Stimulated activated CD8-positive, alpha-beta memory T cell treated with anti-CD3 and anti-CD28 coated beads, Interleukin-15, amount 100 ng/mL, for 4 hours (primary cell): ENCODE measurements at places on chromosomes 5 and 9.

DNA sequence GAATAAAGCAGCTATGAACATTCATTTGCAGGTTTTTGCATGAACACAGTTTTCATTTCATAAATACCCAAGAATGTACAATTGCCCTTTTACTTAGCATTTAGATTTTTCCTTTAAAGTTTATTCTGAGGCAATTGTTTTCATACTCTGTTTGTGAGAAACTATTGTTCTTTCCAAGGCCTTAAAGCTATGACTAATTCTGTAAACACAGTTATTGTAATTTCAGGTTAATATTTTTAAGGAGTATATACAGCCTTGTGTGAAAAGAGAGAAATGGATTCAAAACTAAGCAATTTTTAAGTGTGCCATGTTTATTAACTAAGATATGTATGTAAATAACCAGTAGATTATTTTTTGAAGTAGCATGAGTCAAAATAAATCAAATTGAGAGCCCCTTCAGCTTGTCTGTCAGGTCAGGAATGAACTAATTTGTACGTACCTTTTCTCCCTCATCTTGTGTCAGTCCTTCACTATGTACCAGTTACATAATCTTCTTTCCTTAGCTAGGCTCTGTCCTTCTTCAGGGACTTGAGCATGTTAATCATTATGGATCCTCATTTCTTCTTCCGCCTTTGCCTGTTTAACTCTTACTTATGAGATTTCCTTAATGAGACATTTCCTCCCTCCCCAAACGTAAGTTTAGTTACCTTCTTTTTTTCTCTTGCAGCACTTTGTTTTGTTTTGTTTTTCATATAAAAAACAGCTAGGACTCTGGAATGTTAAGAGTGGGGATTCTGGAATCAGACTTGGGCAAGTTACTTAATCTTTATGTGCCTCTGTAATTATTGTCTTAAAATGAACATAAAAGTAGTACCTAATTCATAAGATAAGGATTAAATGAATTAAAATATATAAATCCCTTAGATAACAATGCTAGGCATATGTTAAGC is 63.6 kb downstream of the NIPBL start:
- DNase-seq, result no peak

DNA sequence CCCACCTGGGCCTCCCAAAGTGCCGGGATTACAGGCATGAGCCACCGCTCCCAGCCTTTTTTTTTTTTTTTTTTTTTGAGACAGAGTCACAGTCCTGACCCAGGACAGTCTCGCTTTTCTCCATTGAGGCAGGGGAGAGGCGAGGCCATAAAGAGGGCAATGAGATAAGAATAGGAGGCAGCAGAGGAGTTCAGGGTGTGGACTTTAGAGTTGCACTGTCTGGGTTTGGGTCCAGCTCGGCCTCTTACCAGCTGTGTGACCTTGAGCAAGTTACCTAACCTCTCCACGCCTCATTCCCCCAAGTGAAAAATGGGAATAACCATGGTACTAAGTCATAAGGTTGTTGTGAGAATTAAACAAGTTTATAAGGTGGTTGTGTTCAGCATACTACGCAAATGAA is 24.6 kb upstream of the ANKH start:
- no peak for DNase-seq

- no peak for DNase-seq
Measured at GRCh38 chr9:129595903-129596540, 24.9 kb downstream of the C9orf50 start.

GRCh38 chr5:40871177-40871576 is 30.0 kb downstream of the CARD6 start:
- no peak for DNase-seq

- DNase-seq, result no peak
Measured at GRCh38 chr5:155004138-155004744, 9.3 kb upstream of the KIF4B start.

DNA sequence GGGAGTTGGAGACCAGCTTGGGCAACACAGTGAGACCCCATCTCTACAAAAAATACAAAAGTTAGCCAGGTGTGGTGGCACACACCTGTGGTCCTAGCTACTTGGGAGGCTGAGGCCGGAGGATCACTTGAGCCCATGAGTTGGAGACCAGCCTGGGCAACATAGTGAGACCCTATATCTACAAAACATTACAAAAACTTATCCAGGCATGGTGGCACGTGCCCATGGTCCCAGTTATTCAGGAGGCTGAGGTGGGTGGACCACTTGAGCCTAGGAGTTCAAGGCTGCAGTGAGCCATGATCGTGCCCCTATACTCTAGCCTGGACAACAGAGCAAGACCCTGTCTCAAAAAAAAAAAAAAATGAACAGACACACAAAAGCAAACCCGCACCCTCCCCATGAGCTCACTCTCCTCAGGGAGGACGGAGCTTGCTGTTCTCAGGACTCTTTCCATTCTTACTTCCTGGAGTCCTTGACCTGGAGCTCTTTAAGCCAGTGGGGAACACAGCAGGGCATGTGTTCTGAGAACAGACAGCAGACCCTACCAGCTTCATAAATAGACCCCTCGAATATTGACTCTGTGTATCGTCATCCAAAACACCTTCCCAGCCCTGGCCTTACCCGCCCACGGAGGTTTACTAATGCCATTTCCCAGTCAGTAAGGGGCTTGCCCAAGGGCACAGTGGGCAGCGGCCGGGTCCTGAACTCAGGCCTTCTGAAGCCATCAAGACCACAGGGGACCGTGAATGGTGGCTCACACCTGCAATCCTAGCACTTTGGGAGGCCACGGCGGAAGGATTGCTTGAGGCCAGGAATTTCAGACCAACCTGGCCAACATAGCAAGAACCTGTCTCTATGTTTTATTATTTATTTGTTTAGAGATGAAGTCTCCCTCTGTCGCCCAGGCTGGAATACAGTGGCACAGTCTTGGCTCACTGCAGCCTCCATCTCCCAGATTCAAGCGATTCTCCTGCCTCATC is 11.1 kb downstream of the PTGES2 start:
- no peak for DNase-seq

GRCh38 chr5:95304711-95305110 is 19.8 kb upstream of the MCTP1 start:
- DNase-seq, result no peak

GRCh38 chr9:23563517-23563916 is 262.5 kb downstream of the ELAVL2 start:
- DNase-seq, result no peak

DNA sequence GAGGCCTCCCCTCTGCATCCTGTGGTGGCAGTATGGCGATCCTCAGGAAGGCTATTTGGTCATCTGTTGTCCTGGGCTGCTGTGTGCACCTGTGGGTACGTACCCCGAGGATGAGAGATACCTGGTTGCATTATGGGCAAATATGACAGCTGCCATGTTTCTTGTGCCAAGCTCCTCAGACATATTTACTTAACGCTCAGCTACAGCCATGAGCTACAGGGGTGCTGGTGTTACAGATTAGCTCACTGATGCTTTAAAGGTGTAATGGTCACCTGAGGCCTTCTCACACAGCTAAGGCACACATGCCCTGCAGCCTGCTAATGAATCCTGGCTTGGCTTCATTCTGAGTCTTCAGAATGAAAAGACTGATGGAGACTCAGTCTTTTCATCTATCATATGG is 12.0 kb downstream of the NDST1 start:
- no peak for DNase-seq

- no peak for DNase-seq
Measured at GRCh38 chr9:100020121-100020795, 78.5 kb downstream of the ERP44 start.

GRCh38 chr5:168746893-168747640 is 167.9 kb upstream of the PANK3 start:
- DNase-seq, result no peak

- no peak for DNase-seq
Measured at GRCh38 chr9:26551451-26551850, 341.2 kb downstream of the CAAP1 start.

DNA sequence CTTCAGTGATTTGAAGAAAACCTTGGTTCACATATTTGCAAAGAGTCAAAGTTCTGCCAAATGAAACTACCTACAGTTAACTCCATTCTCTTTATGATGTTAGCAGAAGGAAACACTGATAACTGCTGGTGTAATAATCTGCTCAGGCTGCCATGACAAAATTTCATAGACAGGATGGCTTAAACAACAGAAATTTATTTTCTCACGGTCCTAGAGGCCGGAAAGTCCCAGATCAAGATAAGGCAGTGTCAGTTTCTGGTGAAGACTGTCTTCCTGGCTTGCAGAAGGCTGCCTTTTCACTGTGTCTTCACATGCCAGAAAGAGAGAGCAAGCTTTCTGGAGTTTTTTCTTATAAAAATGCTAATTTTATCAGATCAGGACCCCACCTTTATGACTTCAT is 102.4 kb upstream of the PARP8 start:
- no peak for DNase-seq

DNA sequence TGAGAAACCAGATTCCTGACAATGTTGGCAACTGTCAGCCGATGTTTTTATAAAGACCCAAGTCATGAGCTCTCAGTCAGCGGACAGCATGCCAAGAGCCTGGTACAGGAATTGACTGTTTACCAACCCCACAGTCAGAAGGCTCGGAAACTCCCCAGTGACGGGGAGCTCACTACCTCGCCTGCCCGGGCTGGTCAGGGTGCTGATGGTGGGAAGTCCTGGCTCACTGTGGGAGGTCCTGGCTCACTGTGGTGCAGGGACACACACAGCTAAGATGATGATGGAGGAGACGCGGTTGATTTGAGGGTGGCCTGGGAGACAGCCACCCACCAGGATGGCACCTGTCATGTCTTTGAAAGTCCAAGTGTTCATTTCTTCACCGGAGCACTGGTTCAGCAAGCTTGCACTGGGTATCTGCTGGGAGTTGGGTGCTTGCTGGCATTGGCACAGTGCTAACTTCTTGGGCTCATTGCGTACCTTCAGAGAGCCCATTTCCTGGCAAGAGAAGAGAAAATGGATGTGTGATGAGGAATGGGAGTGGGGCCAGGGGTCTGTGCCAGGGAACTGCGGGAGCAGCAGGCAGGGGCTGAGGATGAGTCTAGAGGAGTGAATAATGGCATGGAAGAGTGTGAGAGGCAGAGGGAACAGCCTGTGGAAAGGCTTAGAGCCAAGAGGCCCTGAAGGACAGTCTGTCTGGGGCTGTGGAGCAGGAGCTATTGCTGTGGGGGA is 15.3 kb downstream of the ASS1 start:
- no peak for DNase-seq

DNA sequence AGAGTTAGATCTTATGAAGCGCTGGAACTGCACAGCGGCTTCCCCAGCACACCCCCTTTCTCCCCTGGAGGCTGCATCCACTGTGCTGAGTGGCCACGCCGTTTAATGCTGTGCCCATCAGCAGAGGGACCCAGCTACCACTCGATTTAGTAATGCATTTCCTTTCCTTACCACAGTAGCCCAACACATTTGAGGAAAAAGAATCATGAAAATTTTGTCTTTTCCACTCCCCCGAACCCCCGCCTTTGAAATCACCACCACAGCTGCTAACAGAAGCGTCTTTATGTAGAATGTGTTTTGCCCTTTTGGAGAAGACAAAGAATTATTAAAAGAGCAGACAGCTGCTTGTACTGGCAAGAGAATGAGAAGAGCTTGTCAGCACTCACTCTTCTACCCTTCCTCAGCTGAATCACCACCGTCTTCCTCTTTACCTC is 73.2 kb downstream of the ACER2 start:
- DNase-seq, result no peak

- no peak for DNase-seq
Measured at GRCh38 chr5:10291692-10292339, 15.9 kb downstream of the CMBL start.

DNA sequence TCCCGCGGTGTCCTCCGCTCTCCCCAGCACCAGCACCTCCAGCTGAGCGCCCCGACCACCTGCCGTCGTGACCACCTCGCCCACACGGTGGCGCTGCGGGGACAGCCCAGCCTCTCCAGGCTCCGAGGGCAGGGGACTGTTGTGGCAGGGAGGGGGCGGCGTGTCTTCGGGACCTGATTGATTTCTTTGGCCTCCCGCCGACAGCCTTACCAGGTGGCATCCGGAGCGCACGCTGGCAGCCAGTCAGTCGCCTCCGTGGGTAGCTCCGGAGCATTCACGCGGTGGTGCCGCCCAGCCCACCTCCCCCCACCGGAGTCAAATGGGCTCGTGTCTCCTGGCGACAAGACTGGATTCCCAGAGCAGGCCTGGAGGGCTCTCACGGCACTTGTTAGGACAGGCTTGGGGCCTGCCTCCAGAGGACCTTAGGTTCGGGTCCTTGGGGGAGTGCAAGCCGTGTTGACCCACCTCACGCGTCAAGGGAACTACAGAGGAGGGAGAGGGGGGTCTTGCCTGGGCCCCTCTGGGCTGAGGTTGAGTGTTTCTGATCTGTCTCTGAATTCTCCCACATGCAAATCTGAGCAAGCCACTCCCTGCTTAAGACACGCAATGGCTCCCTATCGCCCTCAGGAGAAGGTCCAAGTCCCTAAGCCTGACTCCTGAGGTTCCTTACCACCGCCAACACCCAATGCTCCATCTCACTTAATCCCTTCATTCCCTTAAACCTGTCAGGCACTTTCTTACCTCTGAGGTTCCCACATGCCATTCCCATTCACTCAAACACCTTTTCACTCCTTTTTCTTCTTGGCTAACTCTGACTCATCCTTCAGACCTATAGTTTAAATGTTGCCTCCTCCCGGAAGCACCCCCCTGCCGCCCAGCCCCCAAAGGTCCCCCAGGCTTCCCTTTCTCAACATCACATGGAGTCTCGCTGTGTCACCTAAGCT is 51.2 kb upstream of the GGTA1 start:
- peak; percentile 23 for DNase-seq

DNA sequence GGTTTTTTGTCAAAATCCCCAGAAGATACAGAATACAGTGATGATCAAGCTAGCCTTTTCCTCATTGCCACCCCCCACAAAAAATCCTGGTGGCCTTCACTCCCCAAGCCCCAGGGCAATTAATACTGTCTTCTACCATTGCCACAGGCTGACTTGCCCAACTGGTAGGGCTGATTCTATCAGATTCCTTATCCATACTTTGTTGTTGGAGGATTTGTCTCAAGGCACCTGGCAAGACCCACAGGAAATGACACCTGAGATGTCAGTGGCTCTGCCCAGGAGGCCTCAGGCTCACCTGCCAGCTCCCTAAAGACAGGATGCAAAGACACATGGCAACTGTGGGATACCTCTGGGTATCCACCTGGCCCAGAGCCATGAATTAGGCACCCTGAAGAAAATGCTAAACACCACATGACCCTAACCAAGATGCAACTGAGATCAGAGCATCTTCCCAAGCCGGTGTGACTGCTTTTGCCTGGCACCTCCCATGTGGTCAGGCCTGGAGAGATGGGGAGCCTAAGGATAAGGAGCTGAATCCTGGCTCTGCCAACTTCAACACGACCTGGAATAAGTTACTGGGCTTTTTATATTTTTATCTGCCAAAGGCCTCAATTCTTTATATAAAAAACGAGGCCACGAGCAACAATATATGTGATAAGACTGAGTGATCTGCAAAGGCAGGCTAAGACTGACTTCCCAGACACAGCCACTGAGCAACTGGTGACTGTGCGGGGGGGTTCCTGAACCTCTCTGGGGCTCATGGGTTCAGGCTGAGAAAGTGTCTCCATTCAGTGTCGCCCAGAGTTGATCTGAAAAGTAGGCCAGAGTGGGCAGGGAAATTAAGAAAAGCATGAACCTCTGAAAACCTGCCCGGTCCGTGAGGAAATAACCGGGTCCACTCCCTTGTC is 944 bp downstream of the ATOX1 start:
- DNase-seq, result no peak
